Caco-2 (cell line): ENCODE measurements at places on chromosomes 2 and 18. TPM values are rescaled to one million over a fixed set of nuclear protein-coding genes. Genes with fewer than 3 reads are reported as not detected.

The KLHL14 gene
- not detected in 2 replicates for total RNA-seq

The CNDP1 gene
- 0.48 TPM in 1 of 2 replicates, not detected in the other for total RNA-seq

The HOXD12 gene
- total RNA-seq: not detected in 2 replicates

The PCARE gene
- total RNA-seq: not detected in 2 replicates

The HNMT gene
- total RNA-seq: 42.8 and 44.6 TPM in 2 replicates

The CCDC150 gene
- total RNA-seq: 26.3 and 34.0 TPM in 2 replicates

GRCh38 chr18:68466672-68467071 lies 248.2 kb downstream of the TMX3 start:
- no peaks in the 10 kb centered on the region for H3K4me1 ChIP-seq
- no peak overlapping the region for H3K27ac ChIP-seq
- DNase-seq: no peak
- no peak overlapping the region for H3K4me3 ChIP-seq
- no peaks in the 10 kb centered on the region for H3K36me3 ChIP-seq

- DNase-seq: no peak
- no peaks in the 10 kb centered on the region for H3K36me3 ChIP-seq
- H3K4me1 ChIP-seq: no peaks in the 10 kb centered on the region
- H3K27me3 ChIP-seq: no peaks in the 10 kb centered on the region
Measured at GRCh38 chr2:164655750-164656149, 34.5 kb upstream of the GRB14 start.

DNA sequence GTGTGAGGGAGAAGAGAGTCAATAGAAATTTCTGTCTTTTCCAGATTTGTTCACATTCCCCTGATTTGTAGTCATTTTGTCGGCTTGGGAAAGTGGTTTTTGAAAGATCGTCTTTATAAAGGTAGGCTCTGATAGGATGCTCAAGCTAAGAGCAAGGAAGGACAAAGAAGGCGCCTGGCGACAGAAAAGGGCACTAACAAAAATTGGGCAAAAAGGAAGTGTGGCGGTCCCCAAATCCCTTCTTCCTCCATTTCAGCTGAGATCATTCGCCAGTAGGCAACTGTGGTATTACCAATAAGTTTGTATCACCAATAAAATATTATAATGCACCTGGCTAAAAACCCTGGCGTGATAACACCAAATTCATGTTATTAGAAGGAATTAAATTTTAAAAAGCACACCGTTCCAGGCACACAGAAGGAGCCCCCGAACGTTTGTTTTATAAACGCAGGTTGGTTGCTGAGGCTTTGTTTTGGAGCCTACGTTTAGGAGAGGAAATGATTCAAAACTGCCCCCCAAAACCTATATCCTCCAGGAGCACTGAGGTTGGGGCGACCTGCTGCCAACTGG lies 756 bp upstream of the PTPN4 start:
- H3K27ac ChIP-seq: peak overlapping the region; percentile 92
- peaks cover 4% of the 10 kb centered on the region; the same call in 1 of the 2 replicates for H3K4me1 ChIP-seq
- H3K36me3 ChIP-seq: no peaks in the 10 kb centered on the region
- no peaks in the 10 kb centered on the region for H3K27me3 ChIP-seq
- DNase-seq: no peak

DNA sequence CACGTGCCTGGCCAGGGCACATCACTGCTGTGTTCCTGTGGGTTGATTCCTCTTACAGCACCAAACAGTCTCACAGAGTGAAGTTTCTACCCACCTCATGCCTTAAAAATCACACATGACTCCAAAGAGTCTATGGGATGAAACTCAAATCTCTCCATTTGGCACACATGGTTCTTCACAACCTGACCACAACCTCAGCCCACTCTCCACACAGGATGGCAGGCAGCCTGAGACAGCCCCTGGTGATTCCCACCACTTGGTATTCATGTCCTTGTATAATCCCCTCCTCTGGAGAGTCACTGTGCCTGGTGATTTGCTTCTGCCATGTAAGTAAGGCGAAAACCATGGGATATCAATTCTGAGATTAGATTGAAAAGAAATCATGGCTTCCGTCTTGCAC lies 46.2 kb downstream of the LBH start:
- peaks cover 38% of the 10 kb centered on the region for H3K4me1 ChIP-seq
- no peak overlapping the region for H3K27ac ChIP-seq
- no peak for DNase-seq
- no peak overlapping the region for H3K4me3 ChIP-seq
- H3K27me3 ChIP-seq: no peaks in the 10 kb centered on the region
- no peaks in the 10 kb centered on the region for H3K36me3 ChIP-seq

DNA sequence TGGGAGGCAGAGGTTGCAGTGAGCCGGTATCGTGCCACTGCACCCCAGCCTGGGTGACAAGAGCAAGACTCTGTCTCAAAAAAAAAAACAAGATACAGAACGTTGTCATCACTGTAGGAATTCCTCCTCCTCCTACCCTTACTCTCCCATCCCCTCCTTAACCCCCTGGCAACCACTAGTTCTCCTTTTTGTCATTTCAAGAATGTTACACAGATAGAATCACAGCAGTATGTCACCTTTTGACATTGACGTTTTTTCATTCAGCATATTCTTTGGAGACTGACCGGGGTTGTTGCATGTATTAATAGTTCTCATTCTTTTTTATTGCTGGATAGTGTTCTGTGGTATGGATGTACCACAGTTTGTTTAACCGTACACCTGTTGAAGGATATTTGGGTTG lies 32.4 kb downstream of the TTLL4 start:
- H3K27ac ChIP-seq: no peak overlapping the region
- no peak overlapping the region for H3K4me3 ChIP-seq
- no peaks in the 10 kb centered on the region for H3K27me3 ChIP-seq
- H3K4me1 ChIP-seq: no peaks in the 10 kb centered on the region
